Stimulated activated CD8-positive, alpha-beta memory T cell treated with anti-CD3 and anti-CD28 coated beads, Interleukin-15, amount 100 ng/mL, for 4 hours (primary cell): ENCODE measurements at places on chromosomes 2 and 18.

GRCh38 chr2:134080386-134081089 lies 173.3 kb upstream of the MGAT5 start:
- DNase-seq: no peak

- no peak for DNase-seq
These were observed 3.4 kb downstream of the SRBD1 start for GRCh38 chr2:45607701-45608100.

GRCh38 chr2:42163444-42164045 lies 5.6 kb upstream of the EML4 start:
- no peak for DNase-seq

GRCh38 chr2:120547662-120548061 lies 188.0 kb upstream of the GLI2 start:
- DNase-seq: no peak

DNA sequence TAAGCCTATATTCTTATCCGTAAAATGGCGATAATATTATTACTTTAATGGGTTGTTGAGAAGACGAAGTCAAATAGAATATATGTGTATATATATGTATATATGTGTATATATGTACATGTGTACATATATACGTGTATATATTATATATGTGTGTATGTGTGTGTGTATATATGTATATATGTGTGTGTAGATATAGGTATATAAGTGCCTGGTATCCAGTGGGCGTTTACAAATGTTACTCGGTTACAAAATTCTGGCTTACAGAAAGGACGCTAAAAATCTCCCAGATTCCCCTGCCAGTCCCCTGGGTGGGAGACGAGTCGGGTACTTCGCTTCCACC lies 295 bp upstream of the MTX2 start:
- no peak for DNase-seq

GRCh38 chr2:145094370-145094769 lies 574.5 kb upstream of the ZEB2 start:
- DNase-seq: no peak

DNA sequence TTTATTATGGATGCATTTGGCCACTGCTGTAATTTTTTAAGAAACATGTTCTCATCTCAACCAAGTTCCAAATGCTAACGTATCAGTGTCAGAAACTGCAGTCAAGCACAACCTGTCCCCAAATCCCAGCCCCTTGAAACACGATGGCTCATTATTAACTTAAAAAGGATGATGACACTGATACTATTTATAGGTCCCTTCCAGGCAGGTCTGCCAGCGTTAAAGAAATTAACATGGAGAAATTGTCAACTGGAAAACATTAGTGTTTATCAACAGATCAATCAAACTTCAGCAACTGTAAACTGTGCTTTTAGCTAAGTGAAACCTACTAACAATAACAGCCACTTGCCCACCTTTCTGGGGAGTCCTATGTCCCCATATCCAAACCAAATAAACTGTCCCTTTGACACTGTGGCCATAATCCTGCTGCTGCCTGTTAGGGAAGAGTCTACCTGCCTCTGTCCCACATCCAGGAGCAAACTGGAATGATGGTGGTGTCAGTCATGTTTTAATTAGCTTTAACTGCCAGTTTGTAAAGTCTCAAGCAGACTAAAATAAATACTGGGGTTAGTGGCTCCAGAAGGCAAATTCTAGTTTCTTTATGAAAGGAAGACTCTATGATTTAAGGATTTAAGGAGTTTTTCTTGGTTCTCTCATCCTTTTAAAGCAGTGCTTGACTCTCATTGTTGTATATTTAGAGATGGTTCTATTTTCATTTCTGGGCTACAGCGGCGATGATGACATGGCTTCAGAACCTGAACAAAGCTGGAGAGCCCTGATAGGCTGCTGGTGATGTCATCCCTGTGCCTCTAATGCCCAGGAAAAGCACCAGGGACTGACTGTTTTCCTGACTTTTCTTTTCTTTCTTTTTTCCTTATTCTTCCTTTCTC lies 583.6 kb upstream of the PIK3C3 start:
- DNase-seq: no peak

DNA sequence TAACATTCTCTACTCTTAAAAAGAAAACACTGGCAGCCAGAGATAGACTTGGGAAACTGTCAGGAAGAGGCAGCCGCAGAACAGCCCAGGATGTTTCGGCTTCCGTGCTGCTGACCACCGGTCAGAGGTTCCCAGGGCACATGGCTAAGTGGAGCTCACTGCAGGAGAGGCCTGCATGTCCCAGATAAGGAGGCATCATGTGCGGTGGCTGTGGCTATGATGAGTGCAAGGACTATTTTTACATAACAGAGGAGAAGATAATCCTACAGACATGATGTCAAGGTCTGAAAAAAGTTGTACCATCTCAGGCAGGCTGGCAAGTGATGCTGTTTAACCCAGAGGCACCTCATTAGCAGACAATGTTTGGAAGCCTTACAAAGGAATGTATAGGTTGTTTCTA lies 252.3 kb downstream of the CYRIA start:
- DNase-seq: no peak

GRCh38 chr2:138293549-138293948 lies 208.0 kb upstream of the SPOPL start:
- DNase-seq: no peak

GRCh38 chr2:233384811-233385488 lies 30.7 kb downstream of the DGKD start:
- no peak for DNase-seq

DNA sequence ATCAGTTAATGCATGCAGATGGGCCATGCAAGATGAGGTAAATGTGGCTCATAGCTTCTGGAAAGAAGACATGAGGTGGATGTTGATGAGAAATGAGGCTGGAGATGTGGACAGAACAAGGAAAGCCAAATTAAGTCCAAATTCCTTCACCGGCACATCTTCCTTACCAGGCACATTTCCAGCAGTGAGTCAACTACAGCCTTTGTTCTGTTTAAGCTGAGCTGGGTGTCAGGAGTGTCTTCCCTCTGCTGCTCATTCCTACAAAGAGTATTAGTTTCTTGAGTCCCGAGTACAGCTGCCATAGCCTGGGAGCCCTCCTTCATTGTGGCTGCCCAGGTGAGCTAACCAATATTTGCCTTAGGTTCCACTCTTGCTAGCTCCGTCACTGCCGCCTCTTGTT lies 945.0 kb downstream of the SLC4A3 start:
- DNase-seq: no peak

GRCh38 chr2:144320491-144320890 lies 199.4 kb downstream of the ZEB2 start:
- DNase-seq: peak; percentile 46

DNA sequence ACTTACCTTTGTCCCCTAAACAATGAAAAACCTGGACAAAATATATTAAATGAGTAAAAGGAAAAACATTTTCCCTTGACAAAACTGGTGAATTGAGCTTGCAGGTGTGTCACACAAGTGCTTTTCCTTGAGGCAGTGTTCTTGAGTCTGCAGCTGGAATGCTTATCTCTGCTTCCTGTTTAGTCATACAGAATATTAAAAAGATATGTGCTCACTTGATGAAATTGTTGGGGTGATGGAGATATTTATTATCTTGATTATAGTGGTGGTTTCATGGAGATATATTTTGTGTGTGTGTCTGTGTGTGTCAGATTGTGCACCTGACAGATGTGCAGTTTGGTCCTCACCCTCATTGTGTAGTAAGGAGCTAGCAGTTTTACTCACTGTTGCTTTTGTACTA lies 3.3 kb downstream of the TAF1B start:
- DNase-seq: no peak

DNA sequence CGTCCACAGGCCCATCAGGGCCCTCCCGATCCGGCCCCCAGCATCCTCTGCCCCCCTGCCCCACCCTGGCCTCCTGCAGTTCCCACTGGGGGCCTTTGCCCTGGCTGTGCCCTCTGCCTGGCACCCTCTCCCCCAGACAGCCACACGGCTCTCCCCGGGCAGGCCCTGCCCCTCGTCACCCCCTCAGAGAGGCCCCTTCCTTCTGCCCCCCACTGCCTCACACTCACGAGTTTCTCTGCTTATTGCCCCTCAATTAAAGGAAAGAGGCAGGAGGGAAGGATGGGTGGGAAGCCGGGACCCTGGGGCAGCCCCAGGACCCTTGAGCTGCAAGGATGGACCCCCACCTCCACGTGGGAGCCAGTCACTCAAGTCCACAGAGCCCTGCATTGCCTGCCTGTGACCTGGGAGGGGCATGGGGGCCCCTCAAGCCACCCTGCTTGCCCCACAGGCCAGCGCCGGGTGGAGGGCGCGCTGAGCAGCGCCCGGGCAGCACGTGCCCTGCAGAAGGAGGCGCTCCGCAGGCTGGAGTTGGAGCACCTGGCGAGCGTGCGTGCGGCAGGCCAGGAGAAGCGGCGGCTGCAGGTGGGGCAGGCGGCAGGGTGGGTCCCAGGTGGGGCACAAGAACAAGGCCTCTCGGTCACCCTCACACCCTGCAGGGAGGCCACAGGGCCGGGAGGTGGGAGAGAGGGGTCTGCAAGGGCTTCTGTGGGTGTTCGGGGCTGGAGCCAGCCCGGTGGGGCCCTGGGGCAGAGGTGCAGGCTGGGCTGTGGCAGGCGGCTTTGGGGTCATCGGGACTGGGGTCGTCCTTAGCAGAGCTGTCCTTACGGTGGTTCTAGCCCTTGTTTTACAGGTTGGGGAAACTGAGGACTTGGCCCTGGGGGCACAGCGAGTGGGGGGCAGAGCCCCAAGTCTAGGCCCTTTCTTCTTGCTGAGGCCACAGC lies 30.5 kb upstream of the SNED1 start:
- DNase-seq: no peak

DNA sequence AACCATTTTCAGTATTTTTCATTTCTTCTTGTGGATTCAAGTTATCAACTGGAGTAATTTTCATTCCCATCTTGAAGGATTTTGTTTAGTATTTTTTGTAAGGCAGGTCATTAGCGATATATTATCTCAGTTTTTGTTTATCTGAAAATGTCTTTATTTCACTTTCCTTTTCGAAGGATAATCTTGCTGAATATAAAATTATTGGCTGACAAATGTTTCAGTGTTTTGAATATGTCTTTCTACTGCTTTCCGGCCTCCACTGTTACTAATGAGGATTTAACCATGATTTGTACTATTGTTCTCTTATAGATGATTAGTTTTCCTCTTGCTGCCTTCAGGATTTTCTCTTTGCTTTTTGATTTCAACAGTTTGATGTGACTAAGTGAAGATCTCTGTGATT lies 58.3 kb upstream of the ZNF396 start:
- DNase-seq: no peak

DNA sequence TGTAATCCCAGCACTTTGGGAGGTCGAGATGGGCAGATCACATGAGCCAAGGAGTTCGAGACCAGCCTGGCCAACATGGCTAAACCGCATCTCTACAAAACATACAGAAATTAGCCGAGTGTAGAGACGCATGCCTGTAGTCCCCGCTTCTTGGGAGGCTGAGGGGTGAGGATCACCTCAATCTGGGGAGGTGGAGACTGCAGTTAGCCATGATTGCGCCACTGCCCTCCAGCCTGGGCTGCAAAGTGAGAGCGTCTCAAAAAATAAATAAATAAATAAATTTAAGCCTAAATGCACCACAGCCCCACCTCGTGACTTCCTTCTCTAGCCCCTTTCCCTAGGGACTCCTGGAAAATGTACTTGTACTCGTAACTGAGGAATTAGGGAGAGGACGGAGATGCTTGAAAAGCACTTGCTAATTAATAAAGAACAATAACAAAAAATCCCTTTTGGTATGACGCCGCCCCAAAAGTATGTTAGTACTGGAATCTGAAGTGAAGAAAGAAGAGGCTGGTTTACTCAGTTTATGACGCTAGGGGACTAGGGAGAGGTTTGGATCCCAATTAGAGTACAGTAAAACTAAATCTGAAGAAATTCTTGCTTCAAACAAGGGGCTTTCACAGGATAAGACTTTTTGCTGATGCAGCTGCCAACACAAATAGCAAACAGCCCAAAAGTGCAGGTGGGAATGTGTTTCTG lies 887 bp upstream of the ZNF396 start:
- DNase-seq: no peak

- DNase-seq: no peak
These were observed 2.7 kb downstream of the KATNAL2 start for GRCh38 chr18:46920067-46920466.

- DNase-seq: no peak
These were observed 62.4 kb upstream of the SPATS2L start for GRCh38 chr2:200244111-200244510.

- no peak for DNase-seq
These were observed 58.1 kb downstream of the INPP4A start for GRCh38 chr2:98502556-98503335.

GRCh38 chr2:234917211-234917975 lies 34.4 kb upstream of the SH3BP4 start:
- no peak for DNase-seq
